ENCODE measurements at places on chromosomes 7 and 10.

DNA sequence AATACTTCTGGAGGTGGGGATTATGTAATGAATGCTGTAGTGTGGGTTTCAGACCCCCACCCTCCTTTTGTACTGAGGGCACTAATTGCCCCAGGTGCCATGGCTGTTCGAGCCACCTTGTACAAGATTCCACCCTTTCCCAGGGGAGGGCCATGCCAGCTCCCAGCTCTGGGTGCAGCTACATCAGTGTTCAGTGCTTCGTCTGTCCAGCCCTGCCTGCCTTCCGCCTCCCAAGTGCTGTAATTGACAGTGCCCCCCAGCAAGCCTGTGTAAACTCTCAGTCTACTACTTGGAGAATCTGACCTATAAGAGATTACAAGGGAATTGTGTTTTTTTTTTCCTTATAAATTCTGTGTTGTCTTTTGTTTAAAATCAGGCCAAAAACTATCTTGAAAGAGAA is 33.0 kb downstream of the GTF2I start:
- no peak for DNase-seq

DNA sequence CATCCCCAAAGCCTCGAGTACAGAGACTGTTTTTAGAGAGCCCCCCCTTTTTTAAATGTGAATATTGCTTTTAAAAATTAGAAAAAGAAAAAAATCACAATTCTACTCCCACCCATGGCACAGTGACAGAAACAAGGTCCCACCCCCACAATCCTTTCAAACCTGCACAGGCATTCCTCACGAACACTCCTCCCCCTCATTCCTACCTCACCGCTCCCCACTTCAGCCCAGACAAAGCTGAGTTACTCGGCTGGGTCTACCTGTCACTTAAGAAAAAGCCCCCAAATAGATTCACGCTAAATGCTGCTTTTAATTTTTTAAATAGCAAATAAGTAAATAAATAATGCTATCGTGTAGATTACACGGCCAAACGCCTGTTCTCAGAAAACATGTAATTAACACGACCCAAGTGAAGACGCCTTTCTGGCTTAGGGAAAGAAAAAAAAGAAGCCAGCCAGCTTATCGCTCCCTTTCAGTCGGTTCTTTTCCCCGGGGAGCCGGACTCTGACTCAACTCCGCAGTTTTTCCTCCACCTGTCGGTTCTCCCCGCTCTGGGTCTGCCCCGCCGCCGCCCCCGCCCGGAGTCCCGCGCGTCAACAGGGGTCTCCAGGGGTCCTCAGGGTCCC is 739 bp downstream of the MPP7 start:
- DNase-seq, result no peak

GRCh38 chr10:69359148-69359547 is 57.6 kb downstream of the TACR2 start:
- DNase-seq, result no peak

DNA sequence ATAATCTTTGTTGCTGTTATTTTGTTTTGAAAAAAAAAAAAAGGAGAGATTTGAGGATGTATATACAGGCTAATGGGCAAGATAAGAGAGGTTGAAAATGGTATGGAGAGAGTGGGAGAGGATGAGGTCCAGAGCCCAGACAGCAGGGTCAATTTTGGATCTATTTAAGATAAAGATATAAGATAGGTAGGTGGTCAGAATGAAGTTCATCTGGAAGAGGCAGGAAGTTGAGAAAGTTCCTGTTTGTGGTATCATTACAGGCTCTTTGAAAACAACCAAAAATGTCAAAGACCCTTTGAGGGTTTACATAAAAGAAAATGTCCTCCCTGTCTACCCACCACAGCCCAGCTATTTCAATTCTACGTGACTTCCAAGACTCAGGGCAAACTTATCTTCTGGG is 7.5 kb downstream of the CEP41 start:
- no peak for DNase-seq

GRCh38 chr10:62072901-62073300 is 171.4 kb downstream of the ARID5B start:
- no peak for DNase-seq
